Activated effector memory CD4-positive, alpha-beta T cell treated with anti-CD3 and anti-CD28 coated beads, Interleukin-2, amount 50 U/mL, for 16 hours (primary cell): ENCODE measurements at places on chromosomes 13 and 19.

DNA sequence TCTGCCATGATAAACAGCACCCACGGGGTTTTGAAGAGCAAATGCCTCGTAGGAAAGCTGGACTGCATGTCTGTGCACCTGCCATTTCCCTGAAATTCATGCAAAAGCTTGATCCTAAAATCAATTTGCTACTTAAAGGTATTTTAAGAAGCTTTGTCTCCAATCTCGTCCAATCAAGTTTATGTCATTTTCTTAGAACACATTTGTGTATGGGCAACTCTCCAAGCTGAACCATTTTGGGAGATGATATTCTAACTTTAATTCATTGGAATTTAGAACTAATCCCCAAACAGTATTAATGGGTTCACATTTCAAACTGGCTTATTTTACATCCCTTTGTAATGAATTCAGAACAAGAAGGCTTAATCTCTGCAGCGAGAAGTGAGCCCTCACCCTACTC, 822 bp downstream of the ADPRHL1 start:
- DNase-seq, result no peak

DNA sequence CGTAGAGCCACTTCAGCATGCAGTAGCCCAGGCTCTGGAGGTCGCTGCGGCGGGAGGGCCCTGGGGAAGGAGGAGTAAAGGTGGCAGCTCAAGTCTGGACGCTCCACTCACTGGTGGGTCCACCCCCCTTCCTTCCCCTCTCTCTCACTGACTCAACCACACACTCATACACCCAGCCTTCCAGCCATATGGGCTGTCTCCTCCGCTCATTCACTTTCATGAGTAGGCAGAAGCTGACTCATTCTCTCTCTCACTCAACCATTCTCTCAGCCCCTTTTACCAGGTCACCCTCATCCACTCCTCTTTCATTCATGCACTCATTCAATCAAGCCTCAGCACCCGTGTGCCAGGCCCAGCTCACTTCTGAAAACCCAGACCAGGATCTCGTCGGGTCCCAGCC, 27.5 kb upstream of the SIGLEC11 start:
- DNase-seq, result no peak

GRCh38 chr13:97211300-97211699, 10.8 kb upstream of the MBNL2 start:
- DNase-seq, result no peak

DNA sequence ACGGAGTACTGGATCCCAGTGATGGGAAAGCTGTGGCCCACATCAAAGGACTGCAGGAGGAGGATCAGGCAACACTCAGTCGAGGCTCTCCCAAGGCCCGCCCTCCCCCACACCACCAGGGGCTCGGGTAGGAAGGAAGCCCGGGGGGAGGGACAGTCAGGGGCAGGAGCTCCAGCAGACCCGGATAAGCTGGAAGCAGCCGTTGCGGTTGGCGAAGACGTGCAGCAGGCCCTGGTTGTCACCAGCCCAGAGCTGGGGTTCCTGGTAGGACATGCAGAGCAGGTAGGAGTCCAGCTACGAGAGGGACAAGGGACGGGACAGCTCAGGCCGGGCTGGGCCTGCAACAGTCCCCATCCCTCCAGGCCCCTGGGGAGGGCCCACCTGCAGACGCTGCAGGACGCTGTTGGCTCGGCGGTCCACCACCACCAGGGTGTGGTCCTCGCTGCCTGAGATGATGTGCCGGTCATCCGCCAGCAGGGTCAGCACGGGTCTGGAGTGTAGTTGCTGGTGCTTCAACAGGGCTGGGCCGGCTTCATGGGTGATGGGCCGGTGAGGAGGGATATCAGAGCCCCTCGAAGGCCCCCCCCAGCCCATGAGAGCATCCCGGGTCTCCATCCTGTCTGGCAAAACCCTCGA, 1.9 kb downstream of the GNG14 start:
- no peak for DNase-seq

- no peak for DNase-seq
Observed at GRCh38 chr19:35383536-35383935, 12.7 kb downstream of the GPR42 start.

GRCh38 chr19:16244091-16244490, 46.4 kb downstream of the AP1M1 start:
- DNase-seq, result no peak

- DNase-seq, result no peak
Observed at GRCh38 chr13:110593430-110594130, 21.8 kb upstream of the NAXD start.

GRCh38 chr13:34345258-34345965, 527.5 kb downstream of the RFC3 start:
- no peak for DNase-seq

GRCh38 chr19:31046024-31046423, 303.2 kb downstream of the TSHZ3 start:
- no peak for DNase-seq

GRCh38 chr13:48709213-48709612, 55.5 kb downstream of the CYSLTR2 start:
- DNase-seq, result no peak

DNA sequence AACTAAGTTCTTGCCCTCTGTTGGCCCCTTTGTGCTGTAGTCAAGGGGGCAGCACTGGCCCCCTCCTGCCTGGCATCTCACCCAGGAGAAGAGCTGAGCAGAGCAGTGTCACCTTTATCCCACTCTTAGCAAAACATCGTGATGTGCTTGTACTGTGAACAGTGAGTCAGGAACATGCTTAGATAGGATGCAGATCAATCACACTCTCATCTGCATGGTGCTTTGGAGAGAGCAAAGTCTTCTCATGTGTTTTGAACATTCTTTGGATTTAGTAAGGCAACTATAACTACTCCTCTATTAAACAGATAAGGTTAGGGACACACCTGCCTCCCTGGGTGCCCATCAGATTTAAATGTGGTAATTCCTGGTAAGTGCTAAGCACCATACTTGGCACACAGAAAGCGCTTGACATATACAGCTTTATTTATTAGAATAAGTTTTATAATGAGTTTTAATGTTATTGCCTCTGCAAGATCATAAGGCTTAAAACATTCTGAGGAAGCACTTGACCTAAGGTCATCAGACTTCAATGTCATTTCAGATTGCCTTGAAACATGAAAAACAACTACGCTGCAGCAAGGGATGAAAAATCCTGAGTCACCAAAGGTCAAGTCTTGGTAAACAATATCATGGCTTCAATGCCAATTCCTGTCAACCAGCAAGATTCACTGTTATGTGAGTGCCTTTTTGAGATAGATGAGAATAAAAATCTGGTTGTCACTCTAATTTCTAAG, 82.4 kb upstream of the IRS2 start:
- no peak for DNase-seq

- no peak for DNase-seq
Observed at GRCh38 chr13:84430446-84430845, 548.2 kb upstream of the SLITRK1 start.

GRCh38 chr19:6580313-6580712, 10.6 kb downstream of the CD70 start:
- DNase-seq, result no peak
